ENCODE measurements at places on chromosomes 4 and X.

- DNase-seq = no peak
Observed at GRCh38 chr4:80878218-80878617, 152.3 kb upstream of the BMP3 start.

DNA sequence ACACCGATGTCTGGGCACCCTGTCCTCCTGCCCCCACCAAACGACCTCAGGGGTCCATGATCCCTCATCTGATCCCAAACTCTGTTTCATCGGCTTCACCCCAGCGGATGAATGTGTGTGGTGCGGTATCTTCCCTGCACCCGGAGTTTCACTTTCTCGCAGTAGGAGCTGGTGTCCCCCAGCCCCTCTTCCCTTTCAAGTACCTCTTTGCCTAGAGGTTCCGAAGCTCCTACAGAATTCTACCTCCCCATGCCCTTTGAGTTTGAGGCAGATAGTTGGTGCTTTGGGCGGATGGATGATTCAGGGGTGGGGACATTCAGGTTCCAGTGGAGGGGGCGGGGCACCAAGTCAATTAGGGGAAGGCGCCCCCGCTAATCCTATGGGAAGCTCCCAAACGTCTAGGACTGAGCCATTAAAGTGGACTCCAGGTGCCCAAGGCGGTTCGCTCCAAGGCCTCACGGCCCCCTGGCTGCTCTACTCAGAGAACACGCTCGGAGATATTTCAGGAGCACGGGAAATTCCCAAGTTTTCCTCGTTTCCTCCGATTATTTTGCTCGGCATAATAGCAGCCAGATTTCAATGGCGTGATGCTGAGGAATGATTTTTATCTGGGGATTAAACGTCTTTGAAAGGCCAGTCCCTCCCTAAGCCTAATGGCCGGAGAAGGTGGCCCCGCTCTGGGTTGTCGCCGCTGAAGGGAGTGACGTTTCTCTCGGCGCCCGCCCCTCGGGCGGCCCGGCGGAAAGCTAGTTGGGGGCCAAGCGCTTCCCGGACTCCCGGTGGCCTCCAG lies 1.3 kb downstream of the MSX1 start:
- DNase-seq = no peak

DNA sequence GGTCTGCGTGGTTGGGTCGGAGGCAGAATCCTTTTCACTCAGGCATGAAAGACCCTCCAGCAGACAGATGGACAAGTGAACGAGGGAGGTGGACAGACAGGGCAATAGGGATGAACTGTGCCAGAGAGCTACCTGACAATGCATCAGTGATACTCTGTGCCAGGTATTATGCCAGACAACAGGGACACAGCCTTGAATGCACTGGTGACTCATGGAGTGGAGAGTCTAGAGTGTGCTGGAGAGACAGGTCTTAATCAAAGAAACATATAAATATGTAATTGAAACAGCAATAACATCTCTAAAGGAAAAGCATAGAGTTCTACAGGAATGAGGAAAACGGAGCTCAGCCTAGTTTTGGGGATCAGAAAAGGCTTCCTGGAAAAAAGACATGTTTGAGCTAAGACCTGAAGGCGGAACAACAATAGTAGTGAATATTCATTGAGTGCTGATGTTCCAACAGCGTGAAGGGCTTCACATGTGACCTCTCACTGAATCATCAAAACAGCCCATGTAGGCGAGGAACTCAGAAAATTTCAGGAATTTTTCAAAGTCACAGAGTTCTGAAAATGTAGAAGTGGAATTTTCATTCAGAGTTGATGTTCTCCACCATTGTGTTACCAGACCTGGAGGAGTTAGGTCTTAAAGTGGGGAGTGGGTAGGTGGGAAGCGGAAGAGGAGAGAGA lies 20.0 kb upstream of the FGFBP2 start:
- no peak for DNase-seq

GRCh38 chr4:4415806-4416805 lies 29.2 kb downstream of the NSG1 start:
- no peak for DNase-seq

DNA sequence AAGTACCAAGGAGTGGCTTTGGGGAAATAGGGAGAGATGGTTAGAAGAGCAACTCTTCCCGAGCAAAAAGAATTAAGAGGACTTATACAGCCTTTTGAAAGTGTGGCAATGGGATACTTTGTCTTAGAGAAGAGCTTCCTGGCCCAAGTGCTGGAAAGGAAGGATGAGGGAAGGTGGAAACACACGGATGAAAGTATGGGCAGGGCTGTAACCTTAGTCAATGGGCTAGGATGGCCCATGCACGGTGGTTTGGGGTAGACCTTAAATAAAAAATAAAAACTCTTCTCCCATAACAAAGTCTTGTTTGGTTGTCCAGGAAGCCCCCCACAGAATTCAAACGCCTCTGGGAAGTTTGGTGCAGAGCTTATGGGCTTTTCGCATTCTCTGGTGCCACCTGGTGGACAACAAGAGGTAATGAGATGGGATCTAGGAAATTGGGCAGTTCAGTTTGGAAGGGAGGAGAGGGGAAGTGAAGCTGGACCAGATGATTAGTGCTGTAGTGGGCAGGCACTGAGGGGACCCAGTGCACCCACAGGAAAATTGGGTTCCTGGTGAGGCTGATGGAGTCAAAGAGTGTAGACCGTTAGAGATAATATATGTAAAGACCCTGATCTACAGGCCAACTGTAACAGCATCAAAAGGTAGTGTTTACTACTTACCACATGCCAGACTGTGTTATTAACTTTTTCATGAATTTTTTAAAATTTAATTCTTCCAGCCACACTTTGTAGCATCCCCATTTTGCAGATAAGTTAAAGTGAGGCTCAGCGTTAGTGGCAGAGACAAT lies 13.8 kb upstream of the ENOX2 start:
- DNase-seq = peak; percentile 19

DNA sequence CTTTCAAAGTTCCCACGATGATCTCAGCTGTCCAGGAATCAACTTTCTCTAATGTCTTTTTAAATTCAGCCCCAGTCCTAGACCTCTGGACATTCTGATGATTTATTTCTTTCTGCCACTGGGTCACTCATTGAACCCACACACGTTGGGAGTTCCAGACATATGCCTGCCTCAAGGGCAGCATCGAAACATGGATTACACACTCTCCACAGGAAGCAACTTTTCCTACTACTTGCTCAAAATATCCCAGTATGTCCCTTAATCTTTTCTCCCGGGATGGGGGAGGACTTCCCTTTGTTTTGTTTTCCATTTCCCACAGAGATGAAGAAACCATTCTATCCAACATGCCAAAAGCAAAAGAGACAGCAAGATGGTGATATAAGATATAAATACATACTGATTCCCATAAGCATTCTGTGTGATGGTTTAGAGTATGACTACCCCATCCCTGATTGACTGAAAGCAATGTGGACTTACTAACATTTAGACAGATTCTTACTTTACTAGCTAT lies 79.8 kb upstream of the PPARGC1A start:
- DNase-seq = no peak

- DNase-seq = no peak
Observed at GRCh38 chr4:102338405-102338804, 6.9 kb downstream of the SLC39A8 start.

DNA sequence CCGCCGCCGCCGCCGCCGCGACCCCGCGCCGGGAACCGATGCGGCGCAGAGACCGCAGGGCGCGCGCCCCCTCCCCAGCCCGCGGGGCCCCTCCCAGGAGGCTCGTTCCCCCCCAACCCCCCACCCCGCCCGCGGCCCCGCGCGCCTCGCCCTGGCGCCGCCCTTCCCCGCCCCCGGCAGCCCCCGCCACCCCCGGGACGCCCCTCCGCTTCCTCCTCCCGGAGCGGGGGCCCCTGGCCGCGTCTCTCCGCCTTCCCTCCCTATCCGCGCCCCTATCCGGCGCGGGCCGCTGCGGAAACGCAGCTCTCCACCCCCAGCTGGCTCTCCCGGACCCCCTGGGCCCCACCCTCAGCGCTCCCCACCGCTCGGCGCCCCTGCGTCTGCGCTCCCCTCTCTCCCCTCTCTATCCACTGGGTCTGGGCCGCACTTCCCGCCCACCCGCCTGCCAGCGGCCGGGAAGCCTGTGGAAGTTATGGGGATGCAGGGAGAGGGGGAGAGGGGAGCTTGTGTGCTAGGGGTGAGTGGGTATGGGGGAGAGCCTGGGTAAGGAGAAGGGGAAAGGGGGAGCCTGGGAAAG lies at the start of gene TMEM271:
TSS of gene TMEM271 (minus strand) at position 51 of the 577 bp plus-strand sequence. CDS start 233 bp downstream, outside the sequence.
- DNase-seq = no peak

- no peak for DNase-seq
Observed at GRCh38 chr4:102612210-102612609, 111.1 kb downstream of the NFKB1 start.

DNA sequence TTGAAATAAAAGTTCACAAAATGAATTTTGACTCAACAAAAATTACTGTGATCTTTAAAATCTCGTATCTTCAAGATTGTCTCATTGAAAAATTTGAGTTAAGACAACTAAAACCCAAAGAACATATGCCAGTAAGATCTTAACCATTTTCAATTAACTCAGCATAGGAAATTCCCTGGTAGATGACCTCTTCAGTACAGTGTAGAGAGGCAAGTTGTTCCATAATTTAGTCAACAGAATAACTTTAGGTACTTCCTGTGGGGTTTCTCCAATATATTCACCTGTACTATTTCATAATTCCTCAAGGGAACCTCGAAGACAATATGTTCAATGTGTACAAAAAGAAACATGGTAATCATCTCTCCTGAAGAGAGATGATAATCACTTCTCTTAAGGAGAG lies 145.3 kb downstream of the COL25A1 start:
- DNase-seq = no peak

GRCh38 chrX:129781134-129781672 lies 1.5 kb downstream of the SASH3 start:
- peak; percentile 75 for DNase-seq
